ENCODE measurements at places on chromosomes 6 and 20.

DNA sequence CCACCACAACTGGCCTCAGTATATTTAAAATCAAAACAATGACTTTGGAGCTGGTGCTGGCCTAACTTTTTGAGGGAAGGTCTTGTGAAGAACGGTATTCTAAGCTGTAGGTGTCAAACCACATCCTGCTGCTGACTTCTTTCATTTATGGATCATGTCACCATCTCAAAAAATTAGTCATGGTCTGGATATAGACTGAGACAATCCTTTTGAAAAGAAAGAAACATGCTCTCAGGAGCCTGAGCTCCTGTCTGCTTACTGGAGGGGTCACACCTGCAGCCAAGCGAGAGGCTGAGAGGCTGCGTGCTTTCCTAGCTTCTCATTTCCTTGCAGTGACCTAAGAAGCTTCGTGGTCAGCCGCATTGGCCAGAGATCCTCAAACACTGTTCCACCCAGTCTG lies 55.2 kb downstream of the TIAM2 start:
- H3K27me3 ChIP-seq = no peaks in the 10 kb centered on the region
- H3K4me1 ChIP-seq = no peaks in the 10 kb centered on the region
- H3K4me3 ChIP-seq = no peak overlapping the region
- DNase-seq = no peak
- H3K36me3 ChIP-seq = no peaks in the 10 kb centered on the region
- no peak overlapping the region for H3K27ac ChIP-seq

GRCh38 chr20:40774252-40774651 lies 85.2 kb upstream of the MAFB start:
- H3K4me1 ChIP-seq = peaks cover 8% of the 10 kb centered on the region
- no peak overlapping the region for H3K4me3 ChIP-seq
- H3K27ac ChIP-seq = no peak overlapping the region

DNA sequence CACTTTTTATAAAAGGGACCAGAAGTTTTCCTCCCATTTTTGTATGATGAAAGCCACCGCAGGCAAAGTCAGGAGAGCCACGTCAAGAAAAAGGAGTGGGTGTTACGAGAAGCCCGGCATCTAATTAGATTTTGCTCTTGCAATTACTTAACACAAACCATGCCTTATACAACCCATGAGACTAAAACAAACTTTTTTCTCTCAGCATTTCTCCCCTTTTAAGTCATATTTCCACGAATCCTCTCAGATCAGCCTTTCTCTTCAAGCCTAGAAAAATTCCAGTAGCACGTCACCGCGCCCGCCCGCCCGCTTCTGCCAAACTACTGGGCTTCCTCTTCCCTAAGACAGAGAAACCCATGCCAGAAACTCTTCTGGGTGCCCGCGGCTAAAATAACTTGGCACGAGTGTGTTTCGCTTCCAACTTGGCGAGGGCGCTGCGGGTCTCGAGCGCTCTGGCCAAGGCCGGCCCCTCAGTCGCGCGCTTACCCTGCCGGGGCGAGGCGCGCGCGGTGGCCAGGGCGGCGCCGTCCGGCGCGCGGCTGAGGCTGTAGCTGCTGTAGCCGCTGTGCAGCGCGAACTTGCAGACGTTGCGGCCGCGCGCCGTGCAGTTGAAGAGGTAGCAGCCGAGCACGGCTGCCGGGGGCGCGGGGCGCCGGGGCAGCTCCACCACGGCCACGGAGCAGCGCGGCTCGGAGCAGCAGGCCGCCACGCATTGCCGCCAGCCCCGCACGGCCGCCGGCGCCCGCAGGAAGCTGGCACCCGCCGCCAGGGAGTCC lies 1.0 kb downstream of the LRP11 start:
- no peak for DNase-seq
- H3K4me3 ChIP-seq = peak overlapping the region; percentile 94
- peaks cover 33% of the 10 kb centered on the region for H3K4me1 ChIP-seq
- peak overlapping the region; percentile 96 for H3K27ac ChIP-seq
- H3K27me3 ChIP-seq = peaks cover under 1% of the 10 kb centered on the region
- peaks cover 10% of the 10 kb centered on the region for H3K36me3 ChIP-seq

- DNase-seq = no peak
- no peaks in the 10 kb centered on the region for H3K36me3 ChIP-seq
- H3K4me1 ChIP-seq = no peaks in the 10 kb centered on the region
- H3K4me3 ChIP-seq = no peak overlapping the region
- H3K27ac ChIP-seq = no peak overlapping the region
- H3K27me3 ChIP-seq = no peaks in the 10 kb centered on the region
Measured at GRCh38 chr6:144613859-144614258, 328.7 kb downstream of the UTRN start.

GRCh38 chr20:57851796-57852195 lies 142.0 kb upstream of the PMEPA1 start:
- H3K27me3 ChIP-seq = peaks cover 21% of the 10 kb centered on the region
- no peak for DNase-seq
- no peak overlapping the region for H3K4me3 ChIP-seq
- peaks cover 6% of the 10 kb centered on the region for H3K4me1 ChIP-seq

DNA sequence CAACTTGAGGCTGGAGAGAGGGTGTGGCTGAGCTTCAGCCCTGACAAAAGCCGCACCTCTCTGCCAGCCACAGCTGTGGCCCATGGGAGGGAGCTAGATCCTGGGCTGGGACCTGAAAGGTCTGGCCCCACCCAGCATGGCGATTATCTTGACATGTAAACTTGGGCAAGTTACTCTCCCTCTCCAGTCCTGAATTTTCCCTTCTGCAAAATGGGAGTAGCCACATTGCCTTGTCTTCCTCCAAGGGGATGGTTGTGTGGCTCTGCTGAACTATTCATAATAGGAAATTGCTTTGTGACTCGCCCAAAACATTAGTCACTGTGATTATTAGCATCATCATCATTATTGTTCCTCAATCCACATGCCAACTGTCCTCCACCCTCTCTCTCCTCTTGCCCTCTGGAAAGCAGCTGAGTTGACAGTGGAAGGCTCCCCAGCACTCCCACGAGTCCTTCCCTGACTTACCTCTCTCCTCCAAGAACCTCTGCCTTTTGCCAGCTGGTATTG lies 23.0 kb upstream of the RBPJL start:
- no peak overlapping the region for H3K27ac ChIP-seq
- H3K27me3 ChIP-seq = peaks cover 15% of the 10 kb centered on the region
- no peak overlapping the region for H3K4me3 ChIP-seq

- no peak overlapping the region for H3K27ac ChIP-seq
- peaks cover 5% of the 10 kb centered on the region for H3K4me1 ChIP-seq
- H3K4me3 ChIP-seq = peak overlapping the region; percentile 60
- H3K36me3 ChIP-seq = no peaks in the 10 kb centered on the region
- DNase-seq = peak; percentile 90
- H3K27me3 ChIP-seq = peaks cover 20% of the 10 kb centered on the region
Measured at GRCh38 chr6:69232911-69233448, 563.8 kb downstream of the LMBRD1 start.

GRCh38 chr20:34578025-34578424 lies 19.5 kb downstream of the MAP1LC3A start:
- no peak overlapping the region for H3K4me3 ChIP-seq
- H3K27ac ChIP-seq = peak overlapping the region; percentile 89
- peaks cover 28% of the 10 kb centered on the region for H3K4me1 ChIP-seq
- H3K27me3 ChIP-seq = no peaks in the 10 kb centered on the region

DNA sequence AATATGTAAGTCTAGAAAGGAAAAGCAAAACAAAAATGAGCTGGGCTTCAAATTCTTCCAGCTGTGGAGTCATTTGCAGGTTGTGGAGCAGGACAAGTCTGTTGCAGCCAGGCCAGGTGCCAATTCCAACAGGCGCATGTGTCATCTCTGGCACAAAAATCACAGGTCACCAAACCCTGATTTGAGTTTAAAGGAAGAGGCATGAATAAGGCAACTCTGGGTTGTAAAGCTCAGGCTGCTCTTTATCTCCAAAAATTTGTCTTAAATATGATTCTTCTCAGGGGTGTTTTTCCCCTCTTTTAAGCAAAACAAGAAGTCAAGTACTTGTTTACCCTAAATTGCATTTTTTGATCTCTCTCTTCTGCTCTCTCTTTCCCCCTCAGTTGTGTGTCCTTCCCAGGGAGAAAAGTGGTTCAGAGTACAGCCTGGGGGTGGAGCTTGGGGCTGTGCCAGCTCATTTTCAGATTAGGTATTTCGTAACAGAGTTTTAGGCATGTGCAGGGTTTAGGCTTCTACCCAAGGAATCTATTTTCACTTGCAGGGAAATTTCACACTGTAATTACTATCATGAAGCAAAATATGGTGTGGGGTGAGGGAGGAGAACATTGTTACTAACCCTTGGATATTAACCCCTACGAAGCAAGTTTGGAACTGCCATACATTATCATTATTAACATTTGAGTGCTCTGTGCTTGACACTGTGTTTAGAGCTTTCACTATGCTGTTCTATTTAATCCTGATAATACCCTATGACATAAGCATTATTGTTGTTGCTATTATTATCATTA lies 8.3 kb upstream of the NCOA3 start:
- H3K4me1 ChIP-seq = peaks cover 15% of the 10 kb centered on the region
- peak overlapping the region; percentile 88 for H3K27ac ChIP-seq

DNA sequence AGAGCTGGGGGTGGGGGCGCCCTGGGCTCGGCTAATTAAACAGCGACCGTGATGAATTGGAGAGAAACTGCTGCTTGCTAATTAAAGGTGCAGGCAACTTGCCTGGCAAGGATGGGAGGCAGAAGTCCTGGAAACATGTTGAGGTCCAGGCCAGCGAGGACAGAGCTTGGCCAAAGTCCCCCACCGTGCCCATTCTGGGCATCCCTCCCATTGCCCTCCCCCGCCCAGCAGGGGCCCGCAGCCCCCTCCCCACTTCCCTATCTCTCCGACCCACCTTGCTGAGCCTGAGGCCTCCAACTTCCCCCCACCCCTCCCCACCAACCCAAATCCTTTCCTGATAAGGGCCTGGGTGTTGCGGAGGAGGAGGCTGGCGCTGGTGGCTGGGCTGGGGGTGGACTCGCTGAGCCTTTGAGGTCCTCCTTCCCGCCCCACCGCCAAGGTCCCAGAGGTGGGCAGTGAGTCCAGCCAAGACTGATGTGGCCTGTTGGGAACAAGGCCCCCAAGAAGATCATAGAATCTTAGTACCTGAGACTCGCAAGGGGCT lies 23.3 kb downstream of the C20orf203 start:
- H3K4me1 ChIP-seq = peaks cover 12% of the 10 kb centered on the region
- no peaks in the 10 kb centered on the region for H3K36me3 ChIP-seq
- H3K4me3 ChIP-seq = no peak overlapping the region
- peaks cover 14% of the 10 kb centered on the region for H3K27me3 ChIP-seq
- no peak overlapping the region for H3K27ac ChIP-seq

DNA sequence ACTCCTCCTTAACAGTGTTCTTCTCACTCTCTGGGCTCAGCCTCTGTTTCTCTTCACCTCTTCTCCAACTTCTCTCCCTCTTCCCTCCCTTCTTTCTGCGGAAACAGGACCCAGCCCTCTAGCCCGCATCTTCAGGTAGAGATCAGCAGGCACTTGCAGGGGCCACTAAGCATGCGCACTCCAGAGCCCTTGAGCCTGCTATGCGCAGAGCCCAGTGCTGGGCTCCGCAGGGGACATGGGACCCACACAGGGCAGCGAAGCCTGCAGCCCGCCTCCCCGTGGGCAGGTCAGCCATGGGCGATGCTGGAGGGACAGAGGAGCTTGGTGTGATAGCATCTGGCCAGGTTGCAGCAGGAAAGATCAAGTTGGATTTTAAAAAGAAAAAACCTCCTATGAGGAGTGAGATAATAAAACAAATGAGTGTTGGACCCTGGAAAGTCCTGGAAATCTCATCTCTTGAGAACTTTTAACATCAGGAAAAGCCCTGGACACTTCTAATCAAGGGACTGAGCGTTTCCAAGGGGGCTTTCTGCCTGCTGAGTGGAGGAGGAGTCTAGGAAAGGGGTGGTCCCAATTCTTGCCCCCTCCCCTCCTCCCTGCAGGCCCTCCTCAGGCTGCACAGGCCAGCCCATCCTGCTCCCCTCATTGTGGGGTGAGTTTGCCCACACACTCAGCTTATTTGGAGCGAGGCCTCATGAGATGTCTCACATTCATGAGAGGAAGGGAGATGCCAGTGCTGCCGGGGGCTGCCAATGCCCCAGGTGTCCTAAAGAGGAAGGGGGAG lies 71.9 kb downstream of the MDGA1 start:
- no peak for DNase-seq
- H3K27ac ChIP-seq = no peak overlapping the region
- peaks cover 26% of the 10 kb centered on the region for H3K4me1 ChIP-seq
- H3K27me3 ChIP-seq = peaks cover 33% of the 10 kb centered on the region
- no peak overlapping the region for H3K4me3 ChIP-seq

DNA sequence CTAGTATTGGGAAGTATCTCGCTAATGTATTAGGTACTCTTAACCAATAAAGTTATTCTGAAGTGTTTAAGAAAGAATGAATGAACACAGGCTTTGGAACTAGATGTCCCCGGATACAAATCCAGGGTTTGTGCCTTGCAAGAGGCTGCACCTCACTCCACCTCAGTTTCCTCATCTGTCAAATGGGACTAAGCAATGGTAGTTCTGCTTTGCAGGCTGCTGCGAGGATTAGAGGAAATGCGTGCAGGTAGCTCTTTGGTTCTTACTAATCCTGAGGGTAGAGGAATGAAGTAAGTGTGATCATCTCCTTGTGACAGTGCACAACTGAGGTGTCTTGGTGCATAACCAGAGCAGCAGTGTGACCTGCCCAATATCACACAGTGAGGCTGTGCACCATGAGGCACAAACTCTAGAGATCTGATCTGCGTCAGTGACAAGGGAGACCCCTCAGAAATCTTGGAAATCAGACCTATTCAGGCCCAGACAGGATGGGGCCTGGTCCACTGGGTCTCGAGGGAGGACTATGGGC lies 26.7 kb downstream of the ADA start:
- peaks cover 5% of the 10 kb centered on the region for H3K36me3 ChIP-seq
- no peak for DNase-seq
- no peak overlapping the region for H3K27ac ChIP-seq
- no peak overlapping the region for H3K4me3 ChIP-seq
- H3K4me1 ChIP-seq = no peaks in the 10 kb centered on the region
- H3K27me3 ChIP-seq = no peaks in the 10 kb centered on the region

- no peaks in the 10 kb centered on the region for H3K27me3 ChIP-seq
- H3K4me1 ChIP-seq = no peaks in the 10 kb centered on the region
- DNase-seq = no peak
- H3K4me3 ChIP-seq = no peak overlapping the region
- H3K27ac ChIP-seq = no peak overlapping the region
Measured at GRCh38 chr6:9161731-9162130, 726.4 kb upstream of the SLC35B3 start.
